ENCODE measurements at places on chromosomes 4 and X.

DNA sequence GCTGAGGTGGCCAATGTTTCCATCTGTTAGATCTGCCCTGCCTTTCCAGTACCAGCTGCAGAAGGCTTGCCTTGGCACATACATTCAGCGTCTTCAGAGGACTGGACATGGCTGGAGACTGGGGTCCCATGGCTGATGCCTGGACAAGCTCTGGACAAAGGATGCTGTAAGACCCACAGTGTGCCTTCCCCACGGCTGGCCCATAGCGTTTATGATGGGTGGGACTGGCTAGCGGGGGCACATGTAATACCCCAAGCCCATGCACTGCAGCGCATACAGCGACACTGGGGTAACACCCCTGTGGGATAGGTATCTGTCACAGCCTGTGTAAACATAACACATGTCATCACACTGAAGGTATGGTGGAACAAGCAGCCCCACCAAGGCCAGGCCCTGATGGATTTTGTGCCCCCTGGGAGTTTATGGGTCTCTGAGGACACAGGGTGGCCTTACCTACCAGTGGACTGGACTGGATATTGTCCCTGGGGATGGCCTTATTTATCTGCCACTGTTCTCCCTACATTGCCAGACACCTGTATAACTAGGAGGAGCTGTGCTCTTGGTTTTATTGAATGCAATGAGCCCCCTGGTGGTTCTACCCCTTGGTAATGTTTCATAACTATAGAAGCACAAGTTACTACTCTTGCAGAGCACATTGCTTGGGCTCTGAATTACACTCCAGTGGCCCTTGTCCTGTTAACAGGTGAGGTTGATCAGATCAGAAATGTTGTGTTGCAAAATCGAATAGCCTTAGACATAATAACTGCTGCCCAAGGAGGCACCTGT lies 34.3 kb upstream of the TACR3 start:
- no peak for DNase-seq

DNA sequence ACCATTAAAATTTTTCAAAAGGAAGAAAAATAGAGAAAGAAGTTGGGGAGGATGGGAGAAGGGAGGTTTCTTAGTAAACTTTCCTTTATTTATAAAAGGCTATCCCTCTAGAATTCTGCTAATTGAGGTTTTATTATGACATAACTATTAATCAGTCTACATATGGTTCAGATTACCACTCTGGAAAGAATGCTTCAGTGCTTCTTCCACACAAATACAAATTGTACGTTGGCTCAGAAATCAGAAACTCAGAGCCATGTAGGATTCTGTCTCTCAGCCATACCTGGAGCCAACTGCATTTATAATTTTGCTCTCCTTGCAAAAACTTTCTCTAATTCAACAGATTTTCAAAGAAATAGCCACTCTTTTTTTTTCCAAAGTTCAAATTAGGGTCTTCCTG lies 37.1 kb downstream of the SRPX start:
- no peak for DNase-seq

GRCh38 chr4:184811526-184812198 lies 14.1 kb downstream of the ACSL1 start:
- DNase-seq = no peak

DNA sequence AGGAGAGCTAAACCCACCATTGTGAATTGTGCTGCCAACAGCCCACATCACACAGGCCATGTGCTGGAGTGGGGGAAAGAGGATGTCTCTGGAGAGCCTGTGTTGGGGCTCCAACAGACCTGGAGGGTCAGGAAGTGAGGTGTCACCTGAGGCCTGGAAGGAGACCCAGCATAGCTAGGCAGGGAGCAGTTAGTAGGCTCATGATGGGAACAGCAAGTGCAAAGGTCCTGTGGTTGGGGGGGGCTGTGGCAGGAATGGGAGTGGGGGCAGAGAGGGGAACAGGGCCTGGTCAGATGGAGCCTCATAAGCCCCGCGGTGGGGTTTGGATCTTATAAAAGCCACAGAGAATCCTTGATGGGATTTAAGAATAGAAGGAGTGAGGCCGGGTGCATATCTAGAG lies 35.9 kb upstream of the GPR78 start:
- no peak for DNase-seq

DNA sequence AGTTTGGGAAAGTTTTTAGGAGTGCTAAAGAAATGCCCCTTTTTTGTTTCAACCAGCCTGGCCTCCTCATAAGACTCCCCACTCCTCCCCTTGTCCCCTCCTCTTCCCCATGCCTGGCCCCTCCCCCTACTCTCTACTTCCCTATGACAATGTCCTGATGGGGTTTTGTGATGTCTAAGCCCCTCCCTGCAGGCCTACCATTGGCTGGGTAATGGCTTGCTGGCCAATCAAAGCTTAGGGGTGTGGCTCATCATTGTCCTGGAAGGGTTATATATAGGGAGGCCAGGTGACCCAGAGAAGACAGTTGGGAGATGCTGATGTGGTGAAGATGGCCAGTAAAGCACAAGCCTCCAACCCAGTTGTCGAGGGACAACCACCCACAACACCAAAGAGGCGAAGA lies 48.2 kb upstream of the PASD1 start:
- no peak for DNase-seq

GRCh38 chrX:7112071-7112470 lies 35.4 kb upstream of the STS start:
- no peak for DNase-seq

GRCh38 chrX:625137-625691 lies 5.4 kb upstream of the SHOX start:
- no peak for DNase-seq

DNA sequence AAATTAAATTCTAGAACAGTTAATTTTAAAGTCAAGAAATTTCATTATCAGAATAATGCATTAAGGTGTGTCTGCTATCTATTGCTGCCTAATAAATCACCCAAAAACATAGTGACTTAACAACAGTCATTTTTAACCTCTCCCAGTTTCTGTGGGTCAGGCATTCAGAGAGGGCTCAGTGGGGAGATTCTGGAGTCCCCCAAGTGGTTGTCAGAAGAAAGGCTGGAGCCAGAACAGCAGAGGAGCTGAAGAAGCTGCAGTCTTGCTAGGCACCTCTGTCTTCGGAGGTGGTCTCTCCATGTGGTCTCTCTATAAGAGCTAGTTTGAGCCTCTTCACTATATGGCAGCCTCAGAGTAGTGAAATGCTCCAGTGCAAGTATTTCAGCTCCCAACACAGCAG lies 9.3 kb upstream of the HOPX start:
- no peak for DNase-seq

DNA sequence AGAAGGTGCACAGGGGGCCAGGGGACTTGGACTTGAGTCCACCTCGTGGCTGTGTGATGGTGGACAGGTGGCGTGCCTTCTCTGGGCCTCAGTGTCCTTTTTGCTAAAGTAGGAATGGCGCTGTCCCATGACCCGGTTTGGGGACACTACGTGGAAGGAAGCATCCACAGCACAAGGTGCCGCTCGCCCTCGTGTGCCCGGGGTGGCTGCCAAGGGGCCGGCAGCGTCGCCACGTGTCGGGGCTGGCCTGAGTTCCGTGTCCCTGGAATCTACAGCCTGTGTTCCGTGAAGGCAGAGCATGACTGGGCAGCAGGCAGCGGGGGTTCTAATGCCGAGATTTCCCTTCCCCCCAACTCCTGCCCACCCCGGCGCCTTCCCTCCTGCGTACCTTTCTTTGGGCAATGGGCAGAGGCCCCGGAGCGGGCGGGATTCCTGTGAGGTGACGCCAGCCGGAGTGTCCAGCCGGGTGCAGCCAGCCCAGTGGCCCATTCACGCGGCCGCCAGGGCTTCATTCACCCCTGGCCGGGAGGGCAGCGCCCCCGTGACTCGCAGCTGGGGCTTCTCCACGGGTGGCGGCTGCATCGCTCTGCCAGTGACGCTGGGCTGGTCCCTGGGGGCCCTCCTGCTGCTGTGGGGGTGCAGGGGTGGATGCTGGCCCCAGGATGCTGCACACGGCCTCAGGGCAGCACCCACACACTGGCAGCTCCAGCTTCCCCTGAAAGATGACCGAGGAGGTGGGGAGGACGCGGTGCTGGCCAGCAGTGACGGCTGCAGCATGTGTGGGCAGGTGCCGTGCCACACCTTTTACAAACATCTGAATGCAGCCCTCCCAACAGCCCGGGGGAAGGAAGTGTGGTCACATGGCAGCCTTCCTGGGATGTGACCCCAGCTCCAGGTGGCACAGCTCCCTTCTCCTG lies 21.2 kb downstream of the DOK7 start:
- no peak for DNase-seq

- DNase-seq = no peak
These were observed 11.8 kb downstream of the CLCN5 start for GRCh38 chrX:49934148-49934547.

- DNase-seq = no peak
These were observed at the start of gene TEX13D for GRCh38 chrX:124332481-124333424. Gene TEX13D, plus strand, starts transcription at chrX:124332660. Its CDS starts 258 bp downstream, at chrX:124332918.

DNA sequence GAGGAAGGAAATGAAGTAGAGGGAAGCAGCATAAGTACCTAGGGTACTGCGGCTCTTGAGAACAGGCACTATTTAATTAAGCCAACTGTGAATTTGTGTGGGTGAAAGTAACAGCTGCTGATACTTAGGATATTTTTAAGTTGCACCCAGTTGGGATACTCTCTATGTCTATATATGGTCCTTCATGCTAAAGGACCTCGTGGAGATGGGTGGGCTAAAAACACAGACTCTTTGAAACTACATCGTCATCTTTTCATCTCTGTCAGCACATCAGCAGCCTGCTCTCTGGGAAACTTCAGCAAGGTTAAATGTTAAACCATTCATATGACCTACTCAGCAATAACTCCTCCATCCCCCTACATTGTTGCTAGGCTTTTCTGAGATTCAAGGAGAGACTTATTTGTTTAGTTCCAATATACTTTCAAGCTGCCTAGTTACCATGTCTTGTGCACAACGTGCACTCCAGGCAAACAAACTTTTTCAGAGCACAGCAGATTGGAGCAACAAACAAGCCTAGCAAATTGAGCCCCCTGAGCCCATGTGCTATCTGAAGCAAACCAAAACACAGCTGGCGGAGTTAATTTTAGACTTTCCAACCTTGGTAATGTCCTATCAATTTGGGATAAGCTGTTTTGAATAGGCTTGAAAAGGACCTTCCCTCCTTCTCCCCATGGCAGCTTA lies 6.2 kb upstream of the MOB1B start:
- no peak for DNase-seq

GRCh38 chrX:153926858-153927671 lies 1.0 kb upstream of the ARHGAP4 start:
- peak; percentile 62 for DNase-seq

- no peak for DNase-seq
These were observed 125.7 kb upstream of the NDST3 start for GRCh38 chr4:117908306-117909207.

GRCh38 chrX:115030625-115031024 lies 13.2 kb upstream of the IL13RA2 start:
- DNase-seq = no peak

GRCh38 chr4:53123171-53123570 lies 242.7 kb downstream of the SCFD2 start:
- DNase-seq = no peak

DNA sequence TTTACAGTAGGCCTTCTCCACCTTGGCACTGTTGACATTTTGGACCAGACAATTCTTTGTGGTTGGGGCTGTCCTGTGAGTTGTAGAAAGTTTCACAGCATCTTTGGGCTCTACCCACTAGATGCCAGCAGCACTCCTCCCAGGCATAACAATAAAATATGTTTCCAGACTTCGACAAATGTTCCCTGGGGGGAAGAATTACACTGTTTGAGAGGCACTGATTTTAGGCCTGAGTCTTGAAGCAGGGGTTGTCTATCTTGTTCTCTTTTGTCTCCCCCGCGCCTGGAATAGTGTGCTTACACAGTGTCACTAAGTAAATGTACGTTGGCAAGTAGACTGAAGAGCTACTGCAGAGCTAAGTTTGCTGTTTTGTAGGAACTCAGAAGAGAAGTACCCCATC lies 254.4 kb upstream of the BOD1L1 start:
- no peak for DNase-seq

- DNase-seq = no peak
These were observed 61.1 kb downstream of the ARAP2 start for GRCh38 chr4:36183232-36183631.

DNA sequence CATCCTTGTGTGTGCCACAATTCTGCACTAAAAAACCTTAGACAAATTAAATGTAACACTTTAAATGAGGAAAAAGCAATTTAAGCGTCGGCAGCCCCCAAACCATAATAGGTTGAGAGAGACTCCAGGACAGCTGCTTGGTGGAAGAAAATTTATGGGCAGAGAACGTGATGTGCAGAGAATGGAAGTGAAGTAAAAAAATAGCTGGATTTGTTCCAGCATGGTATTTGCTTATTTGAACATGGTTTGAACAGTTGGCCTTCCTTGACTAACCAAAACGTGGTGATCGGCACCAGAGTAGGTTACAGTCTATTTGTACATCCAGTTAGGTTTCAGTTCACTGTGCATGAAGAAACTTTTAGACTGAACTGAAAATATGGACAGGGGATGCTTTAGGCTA lies 343.0 kb upstream of the CPEB2 start:
- DNase-seq = no peak

DNA sequence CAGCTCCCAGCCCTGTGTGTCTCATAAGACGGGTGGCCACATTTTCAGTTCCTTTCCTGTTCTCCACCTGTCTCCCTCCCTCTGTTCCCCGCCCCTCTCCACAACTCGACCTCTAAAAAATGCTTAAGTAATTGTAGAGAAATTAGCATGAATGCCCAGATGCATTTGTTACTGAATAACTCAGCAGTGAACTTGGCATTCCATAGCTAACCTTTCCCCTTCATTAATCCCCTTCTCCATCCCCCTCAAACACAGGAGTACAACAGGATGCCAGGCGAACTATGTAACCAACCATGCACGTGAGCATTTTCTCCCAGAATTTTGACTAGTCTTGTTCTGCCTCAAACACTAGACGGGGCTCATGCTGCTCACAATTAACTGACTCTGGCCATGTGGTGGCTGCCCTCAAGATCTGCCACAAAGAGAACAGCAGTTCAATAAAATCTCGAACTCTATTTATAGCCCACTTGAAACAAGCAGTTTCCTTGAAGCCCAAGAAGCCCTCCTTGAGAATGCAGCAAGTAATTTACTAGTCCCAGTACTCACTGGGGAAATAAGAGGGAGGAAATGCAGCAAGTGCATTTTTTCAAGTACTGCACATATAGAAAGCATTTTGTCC lies 351.2 kb downstream of the ARHGAP24 start:
- DNase-seq = no peak

GRCh38 chr4:166422475-166422874 lies 549.4 kb downstream of the TLL1 start:
- no peak for DNase-seq

All from central memory CD8-positive, alpha-beta T cell (primary cell).